ENCODE measurements at places on chromosomes 2 and 18.

GRCh38 chr18:27991391-27991790 lies 185.5 kb downstream of the CDH2 start:
- no peak for DNase-seq

- DNase-seq, result peak; percentile 91
Observed at GRCh38 chr18:54717673-54718407, 110.4 kb upstream of the RAB27B start.

DNA sequence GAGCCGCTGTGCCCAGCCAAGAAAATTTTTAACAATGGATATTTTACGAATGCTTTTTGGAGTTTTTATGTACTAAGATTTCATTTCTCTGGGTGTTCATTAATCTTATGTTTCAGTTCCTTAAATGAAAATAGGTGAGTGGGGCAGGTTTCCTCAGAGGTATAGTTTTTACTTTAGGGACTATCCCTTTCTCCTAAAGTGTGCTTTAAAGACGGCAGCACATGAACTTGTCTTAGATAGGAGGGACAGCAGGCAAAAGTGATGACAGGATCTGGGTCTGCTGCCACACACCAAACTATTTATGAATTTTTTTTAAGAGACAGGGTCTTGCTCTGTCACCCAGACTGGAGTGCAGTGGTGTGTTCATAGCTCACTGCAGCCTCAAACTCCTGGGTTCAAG lies 8.0 kb upstream of the REL start:
- DNase-seq, result peak; percentile 27

DNA sequence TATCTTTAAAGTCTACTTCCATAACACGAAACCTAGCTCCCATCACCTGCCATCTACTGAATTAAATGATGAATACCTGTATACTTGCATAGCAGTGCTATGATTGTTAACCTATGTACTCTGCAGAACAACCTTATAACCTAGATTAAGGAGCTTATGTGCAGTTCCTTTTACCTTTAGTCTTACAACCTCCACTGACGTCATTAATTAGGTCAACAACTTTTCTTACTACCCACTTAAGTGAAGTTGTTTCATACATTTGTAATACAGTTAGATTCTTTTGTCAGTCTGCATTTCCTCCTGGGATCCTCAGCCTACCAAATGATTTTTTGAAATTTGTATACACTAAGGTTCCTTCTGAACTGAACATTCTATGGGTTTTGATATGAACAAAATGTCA lies 1082.3 kb downstream of the SUCLG1 start:
- DNase-seq, result no peak

- DNase-seq, result peak; percentile 73
Observed at GRCh38 chr2:203782262-203782976, 76.0 kb downstream of the CD28 start.

DNA sequence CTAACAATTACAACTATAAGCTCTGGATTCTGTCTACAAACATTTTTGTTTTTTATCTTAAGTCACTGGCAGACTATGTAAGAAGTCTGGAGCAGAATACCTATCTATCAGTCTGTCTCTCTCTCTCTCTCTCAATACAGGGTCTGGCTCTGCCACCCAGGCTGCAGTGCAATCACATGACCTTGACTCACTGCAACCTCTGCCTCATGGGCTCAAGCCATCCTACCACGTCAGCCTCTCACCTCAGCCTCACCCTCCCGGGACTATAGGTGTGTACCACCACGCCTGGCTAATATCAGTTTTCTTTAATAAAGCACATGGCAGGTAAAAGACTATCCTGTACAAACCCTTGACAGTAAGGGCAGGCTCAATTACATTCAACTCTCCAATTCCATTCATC lies 96.9 kb downstream of the OSBPL1A start:
- no peak for DNase-seq

DNA sequence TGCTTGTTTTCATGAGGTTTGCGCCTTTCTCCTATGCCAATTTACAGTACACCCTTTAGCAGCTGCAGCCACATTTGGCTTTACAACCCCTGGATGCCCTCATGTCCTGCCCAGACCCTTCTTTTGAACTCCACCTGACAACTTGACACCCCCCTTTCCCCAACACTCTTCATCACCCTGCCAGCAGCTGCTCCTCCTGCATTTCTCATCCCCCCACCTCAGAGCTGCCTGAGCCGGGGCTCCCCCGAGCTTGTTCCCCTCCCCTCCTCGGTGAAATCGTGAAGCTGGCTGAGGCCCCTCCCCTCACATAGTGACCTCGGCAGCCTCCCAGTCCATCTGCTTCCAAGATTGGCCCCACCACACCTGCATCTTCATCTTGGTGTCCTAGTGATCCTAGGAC lies 40.5 kb downstream of the LRRFIP1 start:
- DNase-seq, result no peak

DNA sequence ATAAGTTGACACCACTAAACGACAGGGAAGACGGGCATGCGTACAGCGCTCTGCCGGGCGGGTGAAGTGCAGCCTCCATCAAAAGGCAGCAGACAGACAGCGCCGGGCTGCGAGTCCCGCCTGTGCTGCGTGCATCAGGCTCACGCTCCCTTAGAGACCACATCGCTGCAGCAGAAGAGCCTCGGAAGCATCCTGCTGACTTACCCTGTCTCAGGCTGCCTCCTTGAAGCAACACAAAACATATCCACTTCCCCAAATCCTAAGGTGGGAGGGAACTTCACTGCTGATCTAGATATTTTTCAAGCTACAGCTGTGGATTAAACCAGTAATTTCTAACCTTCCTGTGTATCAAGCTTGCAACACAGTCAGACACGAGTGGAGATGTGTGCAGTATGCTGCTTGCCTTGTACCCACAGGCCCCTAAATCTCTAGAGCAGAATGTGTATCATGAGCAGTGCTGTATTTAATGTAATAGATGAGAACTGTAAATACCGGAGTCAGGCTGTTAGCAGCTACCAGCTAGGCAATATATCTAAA lies 6.4 kb downstream of the MYT1L start:
- DNase-seq, result no peak

DNA sequence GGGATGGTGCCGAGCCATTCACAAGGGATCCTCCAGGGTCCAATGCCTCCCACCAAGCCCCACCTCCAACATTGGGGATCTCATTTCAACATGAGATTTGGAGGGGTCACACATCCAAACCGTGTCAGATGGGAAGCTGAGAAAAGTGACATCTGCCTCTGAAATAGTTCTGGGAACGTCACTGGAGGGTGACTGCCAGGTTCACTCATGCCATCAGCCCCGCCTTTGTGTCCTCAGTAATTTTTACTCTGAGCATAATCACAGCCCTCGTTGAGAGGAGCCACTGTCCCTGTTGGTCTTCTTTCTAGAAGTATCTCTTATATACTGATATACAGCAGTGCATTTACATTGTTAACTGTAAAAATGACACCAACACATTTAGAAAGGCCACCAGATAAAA lies 67.4 kb downstream of the KLHL29 start:
- no peak for DNase-seq

DNA sequence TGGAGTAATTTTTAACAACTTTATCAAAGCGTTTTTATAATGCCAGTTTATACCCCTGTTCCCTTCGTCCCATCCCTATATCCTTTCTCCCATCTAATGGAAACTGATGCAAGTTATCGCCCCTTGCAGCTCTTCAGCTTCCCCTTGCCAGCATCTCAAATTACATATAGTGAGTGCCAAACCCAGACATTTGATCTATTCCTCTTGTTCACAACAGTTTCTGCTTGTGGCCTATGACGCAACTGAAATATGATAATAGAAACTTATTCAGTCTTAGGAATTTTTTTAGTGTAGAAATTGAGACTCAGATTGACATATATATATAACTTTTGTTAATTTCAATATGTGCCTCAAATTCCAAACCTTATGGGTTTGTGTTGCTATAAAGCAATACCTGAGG lies 562.2 kb upstream of the VWC2L start:
- DNase-seq, result no peak

DNA sequence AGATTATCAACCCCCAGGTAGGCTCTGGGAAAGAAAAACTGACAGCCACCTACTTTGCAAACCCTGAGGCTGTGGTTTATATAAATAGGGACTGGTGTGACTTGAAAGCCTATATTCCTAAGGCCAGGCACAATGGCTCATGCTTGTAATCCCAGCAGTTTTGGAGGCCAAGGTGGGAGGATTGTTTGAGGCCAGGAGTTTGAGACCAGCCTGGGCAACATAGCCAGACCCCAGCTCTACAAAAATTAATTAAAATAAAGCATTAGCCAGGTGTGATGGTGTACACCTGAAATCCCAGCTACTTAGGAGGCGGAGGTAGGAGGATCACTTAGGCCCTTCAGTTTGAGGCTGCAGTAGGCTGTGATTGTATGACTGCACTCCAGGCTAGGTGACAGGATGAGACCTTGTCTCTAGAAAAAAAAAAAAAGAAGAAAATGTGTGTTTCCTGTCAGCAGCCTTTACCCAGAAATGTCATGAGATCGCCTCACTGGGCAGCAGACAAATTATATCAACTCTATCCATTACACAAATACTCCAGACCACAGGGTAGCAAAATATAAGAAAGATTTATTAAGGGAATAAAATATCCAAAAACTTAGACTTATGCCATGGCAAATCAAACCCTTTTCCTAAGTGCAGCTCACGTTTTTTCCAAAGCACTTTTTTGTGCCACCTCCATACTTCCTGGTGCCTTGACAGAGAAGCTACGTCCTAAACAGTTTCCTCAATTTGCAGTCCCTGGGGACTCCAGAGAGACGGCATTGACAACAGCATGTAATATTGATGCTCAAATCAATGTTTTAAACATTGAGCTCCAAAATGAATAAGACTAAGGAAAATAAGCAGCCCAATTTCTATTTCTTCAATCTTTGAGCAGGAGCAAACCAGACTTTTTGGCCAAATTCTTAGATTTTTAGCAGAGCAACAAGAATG lies 190.8 kb upstream of the NDUFV2 start:
- no peak for DNase-seq

- no peak for DNase-seq
Observed at GRCh38 chr2:173175222-173175621, 99.6 kb downstream of the MAP3K20 start.

GRCh38 chr18:46310258-46310657 lies 206.1 kb downstream of the HAUS1 start:
- no peak for DNase-seq

DNA sequence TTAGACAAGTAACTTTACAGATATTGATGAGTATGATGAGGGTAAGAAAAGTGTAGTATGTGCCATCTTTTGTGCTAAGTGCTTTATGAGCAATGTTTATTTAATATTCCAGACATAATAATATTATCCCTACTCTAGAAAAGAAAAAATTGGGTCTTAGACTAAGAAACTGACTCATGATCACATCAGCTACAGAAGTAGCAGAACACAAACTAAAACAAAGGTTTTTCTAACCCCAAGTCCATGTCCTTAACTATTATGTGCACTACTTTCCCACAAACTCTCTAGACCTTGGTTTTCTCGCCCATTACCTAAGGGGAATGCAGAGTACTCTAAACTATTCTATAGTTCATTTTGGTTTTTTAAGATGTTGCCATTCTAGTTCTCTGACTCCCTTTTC lies 64.5 kb downstream of the BAZ2B start:
- no peak for DNase-seq

DNA sequence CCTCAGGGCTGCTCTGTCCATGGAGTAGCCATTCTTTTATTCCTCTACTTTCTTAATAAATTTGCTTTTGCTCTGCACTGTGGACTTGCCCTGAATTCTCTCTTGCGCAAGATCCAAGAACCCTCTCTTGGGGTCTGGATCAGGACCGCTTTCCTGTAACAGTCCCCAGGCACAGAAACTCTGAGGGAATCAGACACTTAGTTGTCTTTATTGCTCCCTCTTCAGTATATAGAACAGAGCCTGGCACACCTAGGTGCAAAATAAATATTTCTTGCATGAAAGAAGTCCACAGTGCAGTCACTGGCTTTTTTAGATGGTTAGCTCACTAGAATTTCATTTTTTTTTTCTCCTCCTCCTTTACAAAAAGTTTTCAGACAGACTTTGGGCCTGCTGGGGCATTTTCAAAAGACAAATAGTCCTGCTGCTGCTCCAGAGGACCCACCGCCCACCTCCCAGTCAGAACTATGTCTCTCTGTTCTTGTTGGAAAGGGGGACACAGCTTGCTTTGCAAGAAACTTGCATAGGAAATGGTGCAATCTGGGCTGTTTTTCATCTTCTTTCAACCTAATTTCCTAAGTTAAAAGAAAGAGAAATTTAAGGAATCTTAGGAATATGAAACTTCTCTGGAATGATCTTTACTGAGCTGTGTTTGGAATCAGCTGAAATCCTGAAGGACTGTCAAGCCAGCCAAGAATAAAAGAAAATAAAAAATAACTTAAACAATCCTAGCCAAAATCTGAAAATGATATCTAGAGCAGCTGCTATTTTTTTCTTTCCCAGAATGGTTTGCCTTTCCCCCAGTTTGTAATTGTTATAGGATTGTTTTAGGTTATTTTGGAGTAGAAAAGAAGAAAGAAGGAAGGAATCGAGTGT lies 31.7 kb upstream of the MAP4K3 start:
- no peak for DNase-seq

DNA sequence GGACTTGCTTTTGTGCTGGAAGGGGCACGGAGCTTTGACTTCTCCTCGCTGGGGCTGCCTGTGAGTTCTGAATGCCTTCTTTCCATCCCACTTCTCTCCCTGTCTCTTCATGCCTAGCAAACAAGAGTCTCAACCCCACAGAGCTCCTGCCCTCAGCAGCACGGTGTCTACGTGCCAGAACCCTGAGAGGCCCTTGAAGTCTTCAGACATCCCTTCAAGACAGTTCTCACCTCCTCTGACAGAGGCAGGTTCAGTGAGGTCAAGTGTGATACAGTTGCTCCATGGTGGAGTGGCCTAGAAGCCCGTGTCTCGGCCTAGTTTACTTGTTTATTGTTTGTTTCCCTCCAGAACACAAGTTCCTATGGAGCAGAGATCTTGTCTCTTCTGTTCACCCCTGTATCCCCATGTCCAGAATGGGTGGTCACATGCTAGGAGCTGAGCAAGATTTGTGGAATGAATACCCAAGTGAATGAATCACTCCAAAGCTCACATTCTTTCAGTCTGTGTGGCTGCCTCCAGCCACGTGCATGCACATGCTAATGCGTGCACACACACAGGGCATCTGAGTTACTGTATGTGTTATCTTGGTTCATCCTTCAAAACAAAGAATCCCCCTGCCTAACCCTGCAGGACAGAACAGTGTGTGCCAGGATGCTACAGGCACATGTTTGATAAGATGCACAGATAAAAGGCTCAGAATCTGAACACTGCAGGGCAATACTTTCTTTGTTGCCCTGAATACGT lies 391.6 kb downstream of the NBAS start:
- DNase-seq, result no peak

GRCh38 chr2:152603166-152603565 lies 114.1 kb downstream of the PRPF40A start:
- no peak for DNase-seq

DNA sequence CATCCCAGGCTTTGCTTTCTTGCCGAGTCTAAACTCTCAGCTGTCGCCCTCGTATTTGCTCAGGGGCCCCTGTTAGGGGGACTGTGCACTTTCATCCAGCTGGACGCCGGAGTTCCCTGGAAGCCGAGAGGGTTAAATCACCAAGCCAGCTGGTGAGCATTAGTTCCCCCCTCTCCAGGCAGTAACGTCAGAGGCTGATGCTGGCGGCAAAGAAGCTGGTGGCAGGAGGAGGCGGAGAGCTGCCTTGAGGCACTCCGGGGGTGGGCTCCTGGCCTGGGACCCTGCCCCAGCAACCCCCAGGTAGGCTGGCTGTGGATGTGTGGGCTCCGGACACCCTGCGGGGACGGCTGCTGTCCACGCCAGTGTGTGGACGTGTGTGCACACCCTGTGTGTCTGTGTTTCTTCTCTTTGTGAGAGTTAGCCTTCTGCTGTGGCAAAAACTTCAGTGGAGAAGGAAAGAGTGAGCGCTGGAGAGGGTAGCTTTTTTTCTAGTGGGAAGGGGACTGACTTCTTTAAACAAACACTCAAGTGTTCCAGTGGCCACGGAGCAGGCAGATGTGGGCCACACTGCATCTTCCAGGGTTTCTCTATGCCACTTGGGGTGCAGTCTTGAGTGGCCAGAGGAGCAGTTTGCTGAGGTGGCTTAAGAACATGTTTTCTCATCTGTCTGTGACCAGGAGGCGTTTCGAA lies 84.7 kb downstream of the GLI2 start:
- DNase-seq, result no peak

Data from MM.1S (cell line).